Cortex of kidney (tissue), 1 donor: ENCODE measurements at places on chromosomes 6 and 20.

DNA sequence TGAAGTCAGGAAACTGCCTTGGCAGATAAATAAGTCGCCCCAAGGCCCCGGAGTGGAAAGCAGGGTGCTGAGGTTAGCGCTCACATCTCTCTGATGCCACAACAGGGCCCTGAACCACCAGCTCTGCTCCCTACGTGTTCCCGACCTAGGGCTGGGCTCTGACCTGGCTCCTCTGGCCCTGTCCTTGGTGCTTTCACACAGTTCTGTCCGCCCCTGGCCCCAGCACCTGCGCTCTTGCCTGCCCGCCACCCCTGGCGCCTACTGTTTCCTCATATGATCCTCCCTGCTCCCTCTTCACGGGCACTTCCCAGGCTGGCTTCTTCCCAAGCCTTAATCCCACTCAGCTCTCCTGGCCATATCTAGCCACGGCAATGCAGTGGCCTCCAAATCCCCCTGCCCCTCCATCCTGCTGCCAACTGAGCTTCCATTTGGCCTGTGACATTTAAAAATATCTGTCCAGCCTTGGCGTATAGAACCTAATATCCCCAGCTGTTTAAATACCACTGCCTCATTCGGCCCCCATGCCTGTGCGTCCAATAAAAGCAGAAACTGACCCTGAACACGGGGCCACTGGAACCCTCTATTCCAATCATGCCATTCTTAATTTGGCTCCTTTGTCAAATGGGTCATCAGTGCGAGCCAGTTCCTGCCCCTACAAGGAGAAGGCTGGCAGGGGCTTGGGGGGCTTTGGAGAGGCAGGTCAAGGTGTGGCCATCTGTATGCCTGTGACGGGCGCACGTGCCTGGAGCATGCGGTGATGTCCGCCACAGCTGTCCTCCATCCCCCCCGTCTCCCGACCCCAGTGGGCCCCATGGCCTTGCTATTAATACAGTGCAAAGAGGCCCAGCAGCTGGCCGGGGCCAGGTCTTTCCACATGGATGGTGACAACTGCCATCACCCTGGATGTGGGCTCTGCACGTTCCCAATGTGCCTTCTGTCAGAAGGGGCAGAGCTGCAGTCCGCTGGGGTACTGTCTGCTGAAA is 27.7 kb downstream of the GNAS-AS1 start:
- no peak for DNase-seq

DNA sequence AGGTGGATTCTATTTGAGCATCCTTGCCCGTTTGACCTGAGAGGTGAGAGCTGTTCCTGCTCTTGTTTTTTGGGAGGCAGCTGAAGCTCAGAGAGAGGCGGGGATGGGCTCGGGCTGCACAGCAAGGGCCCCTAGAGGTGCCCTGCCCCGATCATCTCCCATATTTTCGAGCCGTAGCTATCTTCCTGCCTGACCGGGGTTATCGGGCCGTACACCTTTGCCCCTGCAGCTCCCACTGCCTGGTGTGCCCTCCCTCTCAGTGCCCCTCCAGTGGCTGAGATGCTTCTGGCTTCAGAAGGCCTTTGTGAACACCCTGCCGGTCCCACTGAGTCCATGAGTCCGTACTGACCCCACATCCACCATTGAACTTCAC is 6.7 kb downstream of the SRC start:
- no peak for DNase-seq

GRCh38 chr6:168355716-168356522 is 36.3 kb upstream of the DACT2 start:
- DNase-seq = no peak

DNA sequence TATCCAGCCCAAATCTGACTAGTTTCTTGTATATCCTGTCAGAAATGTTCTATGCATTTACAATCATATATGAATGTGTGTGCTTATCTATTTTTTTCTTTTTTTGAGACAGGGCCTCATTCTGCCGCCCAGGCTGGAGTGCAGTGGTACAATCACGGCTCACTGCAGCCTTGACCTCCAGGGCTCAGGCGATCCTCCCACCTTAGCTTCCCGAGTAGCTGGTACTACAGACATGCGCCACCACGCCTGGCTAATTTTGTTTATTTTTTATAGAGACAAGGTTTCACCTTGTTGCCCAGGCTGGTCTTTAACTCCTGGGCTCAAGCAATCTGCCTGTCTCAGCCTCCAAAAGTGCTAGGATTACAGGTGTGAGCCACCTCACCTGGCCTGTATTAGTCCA is 3.0 kb upstream of the RAB44 start:
- DNase-seq = no peak

DNA sequence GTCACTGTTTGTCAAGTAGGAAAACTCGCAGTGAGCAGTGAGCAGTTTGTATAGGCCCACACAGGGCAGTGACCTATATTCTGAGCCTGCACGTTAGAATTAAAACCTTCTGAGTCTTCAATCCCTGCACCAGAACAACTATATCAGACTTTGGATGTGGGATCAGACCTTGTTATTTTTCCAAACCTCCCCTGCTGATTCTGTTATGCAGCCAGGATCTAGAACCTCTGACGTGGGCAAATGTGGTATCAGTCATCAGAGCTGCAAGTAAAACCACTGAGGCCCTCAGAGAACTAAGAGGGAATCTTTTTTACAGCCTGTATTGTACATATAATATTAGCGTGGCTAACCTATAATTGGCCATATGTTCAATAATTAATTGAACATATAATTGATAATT is 32.0 kb upstream of the AKAP7 start:
- no peak for DNase-seq

GRCh38 chr6:27706431-27706830 is 205.8 kb downstream of the OR2B2 start:
- DNase-seq = no peak
